ENCODE measurements at places on chromosomes 7 and 10.

GRCh38 chr10:47418966-47419365 is 34.9 kb upstream of the ZNF488 start:
- DNase-seq = no peak

GRCh38 chr10:84907461-84908009 is 579.1 kb downstream of the CCSER2 start:
- no peak for DNase-seq

GRCh38 chr7:1460821-1461645 is 1.8 kb upstream of the MICALL2 start:
- no peak for DNase-seq

DNA sequence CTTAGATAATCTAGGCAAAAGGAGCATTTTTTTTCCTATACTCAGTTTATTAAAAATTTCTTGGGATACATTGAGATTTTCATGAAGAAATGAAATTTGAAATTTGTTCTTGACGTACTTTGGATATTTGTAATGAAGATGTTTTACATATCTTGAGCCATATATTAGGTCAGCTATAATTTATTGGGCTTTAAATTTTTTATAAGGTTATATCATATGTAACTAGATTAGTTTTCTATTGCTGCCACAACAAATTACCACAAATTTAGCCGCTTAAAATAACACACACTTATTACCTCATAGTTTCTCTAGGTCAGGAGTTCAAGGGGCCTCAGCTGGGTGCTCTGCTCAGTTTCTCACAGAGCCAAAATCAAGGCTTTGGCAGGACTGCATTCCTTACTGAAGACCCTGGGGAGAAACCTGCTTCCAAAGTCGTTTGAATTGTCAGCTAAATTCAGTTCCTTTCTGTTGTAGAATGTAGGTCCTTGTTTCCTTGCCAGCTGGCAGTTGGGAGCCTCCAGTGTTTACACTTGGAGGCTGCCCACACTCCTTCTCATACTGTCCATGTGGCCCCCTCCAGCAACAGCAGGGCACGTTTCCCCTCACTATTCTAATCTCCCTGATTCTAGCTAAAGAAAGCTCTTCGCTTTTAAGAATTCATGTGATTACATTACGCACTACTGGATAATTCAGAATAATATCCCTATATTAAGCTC is 42.6 kb upstream of the DNAH11 start:
- no peak for DNase-seq

DNA sequence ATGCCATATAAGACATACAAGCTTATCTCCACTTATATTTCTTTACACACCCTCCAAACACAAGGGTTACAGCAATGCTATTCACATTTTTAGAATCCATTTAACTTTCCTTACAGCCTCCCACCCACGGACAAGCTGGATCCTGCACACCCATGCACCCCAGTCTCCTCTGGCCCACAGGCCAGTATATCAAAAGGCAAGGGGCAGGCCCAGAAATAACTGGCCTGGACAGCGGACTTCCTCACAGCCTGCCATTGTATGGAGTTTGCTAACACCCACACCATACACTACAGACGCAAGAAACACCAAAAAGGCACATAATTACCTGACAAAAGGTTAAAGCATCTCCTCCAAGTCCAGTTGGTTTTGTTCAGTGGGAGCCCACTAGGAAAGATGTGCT is 12.0 kb downstream of the HOXA4 start:
- no peak for DNase-seq

- DNase-seq = no peak
Measured at GRCh38 chr10:52740913-52741675, 31.5 kb downstream of the MBL2 start.

DNA sequence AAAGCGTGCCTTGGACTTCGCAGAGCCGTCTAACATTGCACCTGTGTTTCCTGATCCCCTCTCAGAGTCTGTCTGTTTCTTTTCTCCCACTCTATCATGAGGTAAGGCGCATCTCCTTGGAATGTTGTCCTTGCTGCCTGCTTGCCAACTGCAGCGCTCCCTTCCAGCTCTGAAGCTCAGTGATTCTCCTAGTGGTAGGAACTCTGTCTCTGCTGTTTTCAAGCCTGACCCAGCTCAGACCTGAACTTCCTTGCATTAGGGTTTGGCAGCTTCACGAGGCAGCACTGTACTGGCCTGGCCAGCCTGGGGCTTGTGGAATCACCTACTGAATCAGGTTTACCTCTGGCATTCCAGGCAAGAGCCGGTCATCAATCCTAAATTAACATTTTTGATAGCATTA is 123.9 kb downstream of the CREB5 start:
- no peak for DNase-seq

DNA sequence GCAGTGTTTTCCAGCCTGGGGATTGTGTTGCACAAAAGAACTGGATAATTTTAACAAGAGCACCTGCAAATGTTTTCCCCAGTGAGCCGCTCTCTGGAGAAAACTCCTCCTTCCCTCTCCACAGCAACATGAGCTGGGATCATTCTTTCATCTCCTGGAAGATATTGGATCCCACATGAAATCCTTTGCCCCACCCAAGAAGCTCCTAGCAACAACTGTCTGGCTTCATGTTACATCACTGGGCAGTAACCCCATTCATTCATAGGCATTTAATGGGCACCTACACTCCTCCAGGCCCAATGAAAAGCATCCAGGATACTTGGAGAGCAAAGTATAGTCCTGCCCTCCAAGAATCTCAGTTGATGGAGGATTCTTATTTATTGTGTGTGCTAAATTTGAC is 27.2 kb downstream of the LSM5 start:
- no peak for DNase-seq

DNA sequence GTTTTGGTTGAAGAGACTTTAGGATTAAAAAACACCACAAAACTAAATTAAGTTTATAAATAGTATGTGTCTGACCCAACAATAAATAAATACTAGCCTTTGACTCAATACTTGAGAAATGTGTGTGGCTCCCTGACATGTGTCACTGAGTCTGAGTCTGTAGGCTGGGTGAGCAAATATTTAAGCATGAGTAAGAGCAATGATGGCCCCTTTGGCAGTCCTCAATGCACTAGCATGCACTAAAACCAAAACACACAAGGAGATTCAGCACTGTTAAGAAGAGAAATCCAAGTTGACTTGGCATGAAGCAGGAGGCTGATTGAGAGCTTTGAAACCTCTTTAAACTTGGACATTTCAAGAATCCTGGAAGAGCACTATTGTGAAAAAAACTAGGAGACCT is 37.1 kb downstream of the CCDC71L start:
- DNase-seq = no peak

DNA sequence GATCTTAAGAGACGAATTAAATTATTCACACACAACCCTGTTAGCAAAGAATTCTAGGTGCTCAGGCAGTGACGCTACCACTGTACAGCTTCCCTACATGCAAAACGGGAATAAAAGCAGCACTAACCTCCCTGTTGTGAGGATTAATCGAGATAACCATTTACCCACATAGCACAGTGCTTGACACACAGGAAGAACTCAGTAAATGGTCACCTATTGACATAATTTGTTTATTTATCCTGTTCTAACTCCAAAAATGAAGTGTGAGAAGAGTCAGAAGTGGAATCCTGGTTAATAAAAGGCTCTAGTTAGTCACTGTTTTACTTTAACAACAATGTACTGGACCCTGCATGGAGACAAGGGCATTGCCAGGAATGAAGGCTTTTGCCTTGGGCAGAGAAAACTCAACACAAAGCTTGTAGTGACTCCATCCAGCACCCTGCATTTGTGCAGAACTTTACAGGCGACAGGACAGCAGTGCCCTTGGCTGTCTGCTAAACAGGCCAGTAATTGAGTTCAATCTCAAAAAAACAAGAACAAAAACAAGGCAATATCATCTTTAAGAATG is 103.8 kb downstream of the SORBS1 start:
- DNase-seq = no peak

DNA sequence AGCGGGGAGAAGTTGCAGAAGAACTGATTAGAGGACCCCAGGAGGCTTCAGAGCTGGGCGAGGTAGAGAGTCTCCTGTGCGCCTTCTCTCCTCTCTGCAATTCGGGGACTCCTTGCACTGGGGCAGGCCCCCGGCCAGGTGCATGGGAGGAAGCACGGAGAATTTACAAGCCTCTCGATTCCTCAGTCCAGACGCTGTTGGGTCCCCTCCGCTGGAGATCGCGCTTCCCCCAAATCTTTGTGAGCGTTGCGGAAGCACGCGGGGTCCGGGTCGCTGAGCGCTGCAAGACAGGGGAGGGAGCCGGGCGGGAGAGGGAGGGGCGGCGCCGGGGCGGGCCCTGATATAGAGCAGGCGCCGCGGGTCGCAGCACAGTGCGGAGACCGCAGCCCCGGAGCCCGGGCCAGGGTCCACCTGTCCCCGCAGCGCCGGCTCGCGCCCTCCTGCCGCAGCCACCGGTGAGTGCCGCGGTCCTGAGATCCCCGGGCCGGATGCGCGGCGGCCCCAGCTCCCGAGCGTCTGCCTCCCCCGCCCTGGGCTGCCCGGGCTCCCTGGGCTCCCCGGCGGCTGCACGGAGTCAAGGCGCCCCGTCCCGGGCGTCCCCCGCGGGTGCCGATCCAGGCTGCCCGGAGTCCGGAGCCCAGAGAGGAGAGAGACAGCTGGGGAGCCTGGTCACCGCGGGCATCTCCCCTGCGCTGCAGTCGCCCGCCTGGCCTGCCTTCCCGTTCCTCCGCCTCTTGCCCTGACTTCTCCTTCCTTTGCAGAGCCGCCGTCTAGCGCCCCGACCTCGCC is at the start of gene PLAU:
TSS of gene PLAU (plus strand) at position 369 of the 789 bp plus-strand sequence. CDS start 424 bp downstream, outside the sequence.
- DNase-seq = no peak

GRCh38 chr10:47438857-47439474 is 44.9 kb downstream of the ANXA8 start:
- DNase-seq = no peak

GRCh38 chr7:30788640-30789333 is 17.6 kb downstream of the MINDY4 start:
- DNase-seq = no peak

- no peak for DNase-seq
Measured at GRCh38 chr7:121153411-121153810, 164.9 kb downstream of the CPED1 start.

DNA sequence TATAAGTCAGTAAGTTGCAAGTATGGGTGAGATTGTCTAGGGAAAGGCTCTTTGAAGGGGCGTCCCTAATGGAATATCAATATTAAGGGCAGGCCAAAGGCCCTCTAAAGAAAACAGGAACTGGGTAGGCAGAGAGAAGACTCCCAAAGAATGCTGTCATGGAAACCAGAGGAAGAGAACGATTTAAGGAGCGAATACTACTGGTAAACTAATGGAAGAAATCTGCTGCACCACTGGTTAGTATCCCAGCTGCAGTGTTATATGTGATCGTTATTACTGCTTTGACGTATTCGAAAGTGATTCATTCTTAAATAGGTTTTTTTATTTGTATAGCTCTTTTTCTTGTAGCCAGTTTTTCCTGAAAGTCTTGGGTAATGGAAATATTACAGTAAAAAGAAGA is 1.3 kb downstream of the CASP2 start:
- DNase-seq = no peak

GRCh38 chr7:71363627-71364026 is 231.7 kb downstream of the GALNT17 start:
- DNase-seq = no peak

GRCh38 chr10:35352512-35352911 is 16.2 kb downstream of the CCNY start:
- no peak for DNase-seq

DNA sequence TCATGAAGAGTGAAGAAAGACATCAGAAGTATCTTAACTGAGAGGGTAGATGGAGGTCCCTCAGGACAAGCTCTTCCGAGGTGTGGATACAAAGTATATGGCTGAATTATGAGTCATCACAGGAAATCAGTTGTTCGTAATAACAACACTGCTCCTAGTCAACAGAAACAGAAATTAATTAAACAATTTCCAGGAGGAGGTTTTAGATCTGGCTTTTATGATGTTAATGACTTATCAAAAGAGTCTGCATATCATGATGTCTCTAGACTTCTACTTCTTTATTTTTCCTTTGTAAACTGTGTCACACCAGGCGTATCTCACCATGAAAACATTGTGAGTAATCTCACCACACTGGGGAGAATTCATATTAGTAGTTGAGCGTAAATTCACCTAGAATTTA is 31.2 kb downstream of the OSBPL3 start:
- DNase-seq = no peak

Data from stimulated activated CD8-positive, alpha-beta memory T cell treated with anti-CD3 and anti-CD28 coated beads, Interleukin-4, amount 100 ng/mL, for 1 hour (primary cell).